ENCODE measurements at places on chromosomes 2 and 18. TPM values are rescaled to one million over a fixed set of nuclear protein-coding genes. Genes with fewer than 3 reads are reported as not detected.

The GATA6 gene
- total RNA-seq = 35.0 TPM

The CCDC148 gene
- total RNA-seq = 2.0 TPM

The PLEKHH2 gene
- total RNA-seq = 11.6 TPM

The TMEM200C gene
- 0.19 TPM for total RNA-seq

The CDH19 gene
- 2.0 TPM for total RNA-seq

The HOXD12 gene
- total RNA-seq = not detected

The KCNG2 gene
- total RNA-seq = 0.19 TPM

The FEV gene
- not detected for total RNA-seq

Measured in regular cardiac myocyte (primary cell).